NCI-H1048 (cell line): ENCODE measurements at places on chromosomes 7 and 10.
A peak's percentile ranks its signal among the peaks of the same experiment; 100 is the strongest.

- no peak for DNase-seq
Observed at GRCh38 chr10:31972519-31973041, 43.9 kb upstream of the ARHGAP12 start.

DNA sequence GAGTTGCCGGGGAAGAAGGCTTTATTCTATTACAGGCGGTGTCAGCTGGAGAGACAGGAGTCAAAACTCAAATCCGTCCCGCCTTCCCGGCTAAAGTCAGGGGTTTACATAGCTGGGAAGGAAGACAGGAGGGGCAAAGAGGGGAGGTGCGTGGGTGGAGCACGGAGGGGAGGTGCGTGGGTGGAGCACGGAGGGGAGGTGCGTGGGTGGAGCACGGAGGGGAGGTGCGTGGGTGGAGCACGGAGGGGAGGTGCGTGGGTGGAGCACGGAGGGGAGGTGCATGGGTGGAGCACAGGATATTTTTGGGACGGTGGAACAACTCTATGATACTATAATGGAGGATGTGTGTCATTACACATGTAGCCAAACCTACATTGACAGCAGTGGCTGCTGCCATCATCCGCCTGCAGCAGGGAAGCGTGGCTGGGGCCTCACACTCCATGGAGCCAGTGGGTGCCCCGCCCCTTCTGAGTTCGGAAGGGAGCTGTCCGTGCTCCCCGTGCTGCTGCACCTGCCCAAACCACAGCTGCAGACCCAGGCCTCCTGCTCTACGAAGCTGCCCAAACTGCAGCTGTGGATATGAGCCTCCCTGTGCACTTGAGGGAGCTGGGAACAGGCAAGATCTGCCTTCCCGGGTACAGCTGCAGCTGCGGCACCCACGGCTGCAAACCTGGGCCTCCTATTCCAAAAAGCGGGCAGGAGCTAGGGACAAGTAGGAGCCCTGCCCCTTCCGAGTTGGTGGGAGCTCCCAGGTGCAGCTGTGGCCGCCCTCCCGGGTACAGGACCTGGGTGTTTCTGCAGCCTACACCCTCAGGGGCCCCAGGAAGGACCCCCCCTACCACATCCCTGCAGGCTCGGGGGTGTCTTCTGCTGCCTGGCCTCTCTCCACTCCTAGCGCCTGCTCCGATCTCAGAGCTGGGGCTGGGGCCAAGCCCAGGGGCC lies 119.4 kb downstream of the DYNC2I1 start:
- DNase-seq: no peak

GRCh38 chr7:25060487-25061055 lies 64.5 kb downstream of the CYCS start:
- no peak for DNase-seq

- DNase-seq: no peak
Observed at GRCh38 chr7:159105832-159106811, 38.5 kb downstream of the VIPR2 start.

DNA sequence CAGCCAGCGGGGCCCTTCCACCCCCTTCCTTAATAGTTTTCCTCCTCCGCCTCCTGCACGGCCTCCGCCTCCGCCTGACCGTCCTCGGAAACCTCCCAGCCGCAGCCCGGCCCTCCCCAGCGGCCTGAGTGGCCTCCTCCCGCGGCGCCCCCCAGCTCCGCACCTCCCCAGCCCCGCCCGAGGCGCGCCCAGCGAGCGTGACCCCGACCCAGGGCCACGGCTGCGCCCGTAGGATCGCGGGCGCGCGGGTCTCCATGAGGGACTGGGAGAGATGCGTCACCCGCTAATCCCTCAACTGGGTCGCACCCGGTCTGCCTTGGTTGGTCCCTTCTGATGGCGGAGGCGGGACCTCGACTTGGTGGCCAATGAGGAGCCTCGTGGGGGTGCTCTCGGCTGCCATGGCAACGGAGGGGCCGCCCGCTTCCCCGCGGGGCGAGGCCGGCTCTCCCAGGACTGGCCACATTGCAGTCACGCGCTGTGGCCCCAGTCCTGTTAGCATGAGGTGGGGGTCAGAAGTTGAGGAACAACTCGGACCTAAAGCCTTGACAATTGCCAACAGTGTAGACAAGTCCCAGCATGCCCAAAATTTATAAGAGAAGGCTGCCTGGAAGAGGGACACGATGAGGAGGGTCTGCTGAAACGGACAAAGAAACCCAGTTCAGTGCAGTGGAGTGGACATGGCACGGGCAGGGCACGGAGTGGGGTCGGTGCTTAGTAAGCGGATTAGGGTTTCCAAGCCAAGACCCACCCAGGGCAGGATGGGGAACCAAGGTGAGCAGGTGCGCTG lies 24.3 kb downstream of the DDIT4 start:
- DNase-seq: peak; percentile 89

GRCh38 chr10:23543691-23544380 lies 105.0 kb downstream of the OTUD1 start:
- DNase-seq: no peak

- no peak for DNase-seq
Observed at GRCh38 chr10:5599613-5600520, 66.5 kb downstream of the ASB13 start.

GRCh38 chr10:28975891-28976531 lies 298.7 kb downstream of the BAMBI start:
- no peak for DNase-seq

DNA sequence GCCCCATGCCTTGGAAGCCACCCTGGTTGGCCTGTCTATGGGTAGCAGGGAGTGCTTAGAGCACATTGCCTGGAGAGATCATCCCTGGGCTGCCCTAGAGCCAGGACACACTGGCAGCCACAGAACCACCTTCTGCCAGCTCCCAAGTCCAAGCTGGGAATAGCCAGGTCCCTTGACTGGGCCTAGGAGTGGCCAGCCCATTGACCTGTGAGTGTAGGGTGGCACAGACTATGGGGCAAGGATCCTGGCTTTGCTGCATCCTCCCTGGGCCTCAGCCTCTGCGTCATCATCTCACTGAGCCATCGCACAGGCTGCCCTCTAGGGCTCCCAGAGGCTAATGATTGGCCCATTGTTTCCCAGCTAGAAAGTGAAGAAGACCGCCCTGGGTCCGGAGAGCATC lies 7.0 kb downstream of the AQP1 start:
- no peak for DNase-seq

DNA sequence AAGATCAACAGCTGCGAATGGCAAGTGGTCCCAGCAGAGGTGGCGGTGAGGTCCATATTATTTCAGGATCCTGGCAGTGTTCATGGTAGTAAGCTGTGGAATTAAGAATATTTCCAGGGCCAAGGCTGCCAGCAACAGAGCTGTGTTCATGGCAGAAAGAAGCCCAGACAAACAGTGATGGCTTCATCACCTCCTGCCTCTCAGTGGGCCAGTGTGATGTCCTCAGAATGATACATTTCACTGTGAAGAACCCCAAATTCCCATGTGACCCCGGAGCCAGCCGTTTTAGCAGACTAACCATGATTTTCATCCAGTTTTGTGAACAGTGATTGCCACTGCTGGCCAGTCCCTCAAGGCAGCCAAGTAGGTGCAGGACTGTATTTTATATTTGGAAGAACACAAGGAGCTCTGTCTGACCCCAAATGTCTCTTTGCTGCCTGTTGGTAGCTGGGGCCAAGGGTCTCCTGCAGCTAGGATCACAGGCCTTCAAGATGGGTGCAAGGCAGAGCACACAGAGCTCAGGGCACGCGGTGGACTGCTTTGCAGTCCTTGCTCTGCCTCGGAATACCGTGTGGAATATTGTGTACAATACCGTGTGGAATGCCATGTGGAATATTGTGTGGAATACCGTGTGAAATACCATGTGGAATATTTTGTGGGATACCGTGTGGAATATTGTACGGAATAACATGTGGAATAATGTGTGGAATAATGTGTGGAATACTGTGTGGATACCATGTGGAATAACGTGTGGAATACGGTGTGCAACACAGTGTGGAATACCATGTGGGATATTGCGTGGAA lies 132.3 kb upstream of the CHST15 start:
- no peak for DNase-seq

DNA sequence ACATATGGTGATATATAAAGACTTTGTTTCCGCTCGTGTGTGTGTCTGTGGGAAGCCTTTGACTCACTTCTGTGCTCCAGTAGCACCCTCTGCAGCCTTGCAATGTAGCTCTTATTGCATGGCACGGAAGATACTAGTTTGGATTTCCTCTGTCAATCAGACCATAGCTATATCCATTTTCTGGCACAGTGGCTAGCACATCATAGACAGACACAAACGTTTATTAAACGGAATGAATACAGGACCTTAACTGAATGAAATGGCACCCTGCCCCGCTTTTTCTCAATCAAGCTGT lies 124.0 kb upstream of the PTPN20 start:
- no peak for DNase-seq
